T47D (cell line): ENCODE measurements at places on chromosomes 4 and X.

DNA sequence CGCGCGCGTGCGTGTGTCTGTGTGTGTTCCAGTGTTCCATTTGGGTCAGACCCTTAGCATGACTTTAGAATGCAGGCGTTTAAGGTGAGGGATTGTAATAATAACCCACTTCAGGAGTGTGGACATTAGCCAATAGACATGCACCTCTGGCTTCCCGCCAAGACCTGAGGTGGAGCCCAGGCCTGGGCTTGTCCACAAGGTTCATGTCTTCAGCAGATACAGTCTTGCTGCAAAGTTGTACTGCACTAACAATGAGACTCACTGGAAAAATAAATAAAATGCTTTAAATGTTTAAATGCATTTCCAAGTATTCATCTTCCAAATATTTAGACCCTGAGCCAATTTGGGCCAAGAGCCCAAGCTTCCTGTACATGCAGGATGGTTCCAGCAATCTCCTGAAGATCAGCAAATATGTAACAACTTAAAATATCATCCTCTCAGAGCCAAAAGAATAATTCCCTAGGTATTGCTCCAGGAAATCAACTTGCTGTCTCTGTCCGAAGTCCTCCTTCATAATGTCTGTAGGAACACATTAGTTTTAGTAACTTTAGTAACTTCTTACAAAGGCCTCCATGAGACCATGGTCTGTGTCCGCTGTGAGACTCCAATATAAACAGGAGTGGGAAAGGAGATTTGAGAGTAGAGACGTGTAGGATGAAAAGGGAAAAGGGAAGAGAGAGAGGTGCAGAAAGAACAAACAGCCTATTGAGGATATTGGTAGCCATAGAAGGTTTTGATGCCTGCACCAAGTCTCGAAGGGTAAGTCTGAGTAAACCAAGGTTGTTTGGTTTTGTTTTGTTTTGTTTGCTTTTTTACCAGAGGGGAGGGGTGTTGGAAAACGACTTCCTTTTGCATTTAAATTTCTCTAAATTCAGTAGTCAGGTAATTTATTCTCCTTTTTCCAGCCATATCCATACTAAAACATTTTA is 98.5 kb upstream of the KLF3 start:
- DNase-seq: peak; percentile 39

- DNase-seq: no peak
These were observed 37.7 kb downstream of the MTTP start for GRCh38 chr4:99612281-99612680.

DNA sequence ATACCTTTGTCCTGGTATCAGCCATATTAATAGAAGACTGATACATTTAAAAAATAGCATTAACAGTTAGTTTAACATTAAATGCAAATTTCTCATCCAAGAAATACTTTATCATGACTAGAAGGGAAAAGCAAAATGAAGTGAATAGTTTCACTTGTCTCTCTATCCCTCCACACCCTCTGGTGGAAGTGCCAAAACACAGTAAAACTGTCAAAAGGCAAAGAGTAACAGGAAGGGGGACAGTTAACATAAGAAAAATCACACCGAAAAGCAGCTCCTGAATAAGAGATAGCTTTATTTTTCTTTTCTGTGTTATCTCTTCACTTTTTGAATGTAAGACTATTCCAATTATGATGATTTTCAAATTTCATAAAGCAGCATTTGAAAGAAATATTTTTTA is 187.2 kb downstream of the FBXW7 start:
- no peak for DNase-seq

DNA sequence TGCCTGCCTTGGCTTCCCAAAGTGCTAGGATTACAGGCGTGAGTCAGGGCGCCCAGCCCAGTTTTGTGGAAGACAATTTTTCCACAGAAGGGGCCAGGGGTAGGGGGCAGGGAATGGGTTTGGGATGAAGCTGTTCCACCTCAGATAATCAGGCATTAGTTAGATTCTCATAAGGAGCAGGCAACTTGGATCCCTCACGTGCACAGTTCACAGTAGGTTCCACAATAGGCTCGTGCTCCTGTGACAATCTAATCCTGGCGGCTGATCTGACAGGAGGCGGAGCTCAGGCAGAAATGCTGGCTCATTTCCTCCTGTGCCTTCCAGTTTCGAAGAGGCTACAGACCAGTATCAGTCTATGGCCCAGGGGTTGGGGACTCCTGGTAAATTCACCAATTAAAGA is 491.6 kb upstream of the AADAT start:
- DNase-seq: peak; percentile 8

GRCh38 chr4:128521156-128521555 is 233.5 kb upstream of the PGRMC2 start:
- DNase-seq: no peak

DNA sequence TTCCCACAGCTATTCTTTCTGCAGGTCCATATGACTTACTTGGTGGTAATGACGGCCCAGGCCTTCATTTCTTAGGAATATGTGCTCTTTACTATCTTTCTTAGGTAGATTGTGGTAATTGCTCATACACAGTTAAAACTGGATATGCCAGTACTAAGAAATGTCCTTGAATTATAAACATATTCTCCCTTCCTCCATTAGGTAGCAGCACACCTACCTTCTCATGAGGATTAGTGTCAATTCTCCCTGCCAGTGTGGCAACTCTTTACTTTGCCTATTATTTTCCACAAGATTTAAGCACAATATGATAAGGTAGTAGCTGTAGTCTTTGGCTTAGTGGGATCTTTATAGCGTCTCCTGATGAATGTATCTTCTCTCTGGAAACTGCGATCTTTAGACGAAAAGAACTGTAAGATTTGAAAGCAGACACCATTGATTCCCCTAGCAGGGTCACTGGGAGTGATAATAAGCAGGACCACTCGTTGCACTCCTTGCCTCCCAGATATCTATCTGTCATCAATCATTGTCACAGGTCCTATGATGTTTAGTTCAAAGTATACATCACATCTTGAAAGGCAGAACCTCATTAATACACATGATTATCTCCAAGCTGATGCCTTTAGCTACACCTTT is 1240.7 kb downstream of the C4orf33 start:
- DNase-seq: no peak

- no peak for DNase-seq
These were observed 125.5 kb upstream of the NRK start for GRCh38 chrX:105696870-105697269.

DNA sequence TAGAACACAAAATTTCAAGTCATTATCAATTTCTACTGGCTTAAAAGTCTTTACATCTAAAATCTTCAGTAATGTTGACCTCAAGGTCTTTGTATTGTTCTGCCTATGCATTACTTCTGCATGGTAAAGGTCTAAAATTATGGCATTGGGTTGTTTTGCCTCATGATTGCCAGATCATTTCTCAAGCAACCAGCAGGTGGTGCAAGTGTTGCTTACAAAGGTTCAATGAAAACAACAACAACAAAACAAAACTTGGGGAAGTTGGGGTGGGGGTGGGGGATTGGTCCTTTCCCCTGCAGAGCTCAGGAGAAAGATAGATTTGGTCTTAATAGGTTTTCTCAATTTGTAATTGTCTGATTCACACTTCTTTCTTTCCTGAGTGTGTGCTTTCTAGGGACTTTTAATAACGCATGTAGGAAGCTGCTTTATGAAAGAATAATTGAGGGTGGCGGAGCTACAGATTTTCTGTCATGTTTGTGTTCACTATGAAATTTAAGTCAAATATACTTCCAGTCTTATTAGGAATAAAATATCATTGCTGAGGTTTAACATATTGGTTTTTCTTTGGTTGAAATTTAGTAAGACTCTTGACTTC is 145.1 kb downstream of the COL4A5 start:
- peak; percentile 1 for DNase-seq

DNA sequence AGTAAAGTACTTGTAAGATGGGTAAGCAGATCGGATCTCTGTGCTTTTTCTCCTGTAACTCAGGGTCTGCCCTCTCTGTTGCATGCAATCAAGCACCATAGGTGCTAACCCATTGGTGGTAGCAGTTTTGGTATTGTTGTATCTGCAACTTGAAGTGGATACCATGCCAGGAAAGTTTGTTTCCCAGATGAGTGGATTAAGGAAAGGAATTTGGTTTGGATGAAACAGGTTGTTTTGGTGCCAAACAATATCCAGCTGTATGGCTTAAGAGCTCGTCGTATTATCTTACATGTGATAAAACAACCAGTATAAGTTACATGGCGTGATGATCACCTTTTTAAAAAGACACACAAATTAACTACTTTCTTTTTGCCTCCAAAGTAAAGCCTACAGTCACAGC is 280.9 kb upstream of the TENM3 start:
- peak; percentile 85 for DNase-seq

GRCh38 chrX:69028006-69028760 is 137.1 kb downstream of the PJA1 start:
- DNase-seq: no peak

- no peak for DNase-seq
These were observed 76.2 kb upstream of the S100G start for GRCh38 chrX:16573781-16574180.

DNA sequence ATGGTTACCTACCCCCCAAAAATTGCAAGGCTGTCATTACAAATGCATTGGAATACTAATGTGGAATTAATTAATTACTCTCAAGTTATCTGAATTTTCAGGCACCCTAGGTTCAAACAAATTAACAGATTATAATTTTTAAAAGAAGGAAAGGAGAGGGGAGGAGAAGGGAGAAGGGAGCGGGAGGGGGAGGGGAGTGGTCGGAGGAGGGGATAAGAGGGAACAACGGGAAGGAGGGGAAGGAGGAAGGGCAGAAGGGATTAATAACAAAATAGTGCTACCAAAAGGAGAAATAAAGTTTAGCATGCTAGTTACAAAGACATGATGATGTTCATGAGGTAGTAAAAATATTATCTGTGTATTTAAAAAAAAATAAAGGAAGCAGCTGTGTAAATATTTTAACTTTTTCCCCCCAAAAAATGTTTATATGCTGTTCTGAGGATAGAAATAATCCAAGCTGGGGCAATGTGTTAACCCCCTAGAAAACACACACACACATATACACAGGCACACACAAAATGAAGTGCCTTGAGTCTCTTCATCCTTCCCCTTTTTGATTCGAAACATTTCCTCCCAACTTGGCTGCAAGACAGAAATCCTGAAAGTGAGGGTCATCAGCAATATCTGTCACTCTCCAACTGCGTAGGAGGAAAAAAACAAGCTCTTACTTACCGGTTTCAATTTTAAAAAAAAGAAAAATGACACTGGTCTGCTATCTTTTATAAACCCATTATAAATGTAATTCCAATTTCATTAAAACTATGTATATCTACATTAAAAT is 58.8 kb downstream of the PPP3CA start:
- DNase-seq: no peak
